Activated T-cell treated with anti-CD3 and anti-CD28 coated beads for 24 hours (primary cell): ENCODE measurements at places on chromosomes 2 and 18.

GRCh38 chr2:158618891-158619490 lies 162.2 kb downstream of the PKP4 start:
- DNase-seq, result no peak

DNA sequence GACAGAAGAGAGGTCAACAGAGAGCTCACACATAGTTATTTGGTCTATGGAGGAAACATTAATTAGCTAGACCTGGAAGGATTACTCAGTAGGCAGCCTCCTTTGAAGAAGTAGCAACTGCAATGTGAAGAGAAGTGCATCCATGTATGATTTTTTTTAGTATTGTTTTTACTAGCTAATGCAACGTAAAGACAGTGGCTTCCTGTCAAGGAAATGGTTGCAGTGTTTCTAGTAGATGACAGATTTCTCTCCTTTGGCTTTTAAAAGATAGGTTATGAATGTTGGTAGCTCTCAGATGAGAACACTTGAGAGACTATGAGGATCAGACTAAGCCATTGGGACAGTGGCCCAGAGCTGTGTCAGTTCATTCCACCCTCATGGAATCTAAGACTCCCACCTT lies 175.8 kb downstream of the AGPS start:
- DNase-seq, result no peak

DNA sequence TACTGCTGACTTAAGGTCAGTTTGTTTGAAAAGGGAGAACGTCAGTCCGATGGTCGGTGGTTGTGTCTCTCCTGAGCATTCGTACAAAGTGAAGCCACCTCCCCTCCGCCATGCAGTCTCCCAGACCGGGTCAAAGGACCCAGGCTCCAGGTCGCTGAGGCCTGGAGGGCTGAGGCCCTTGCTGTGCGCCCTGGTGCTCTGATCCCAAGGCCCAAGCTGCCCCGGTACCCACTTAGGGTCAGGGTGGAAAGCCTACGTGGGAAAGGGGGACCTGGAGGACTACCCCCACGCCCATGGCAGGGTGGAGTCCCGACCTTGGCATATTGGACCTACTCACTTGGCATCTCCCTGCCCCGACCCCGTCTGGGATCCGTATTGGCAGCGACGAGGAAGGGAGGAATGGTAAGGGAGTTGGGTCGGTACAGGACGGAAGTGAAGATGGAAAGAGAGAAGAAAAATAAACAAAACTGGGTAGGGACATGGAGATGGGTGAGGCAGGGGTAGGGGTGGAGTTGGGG lies 8.0 kb upstream of the SIX3 start:
- DNase-seq, result no peak

DNA sequence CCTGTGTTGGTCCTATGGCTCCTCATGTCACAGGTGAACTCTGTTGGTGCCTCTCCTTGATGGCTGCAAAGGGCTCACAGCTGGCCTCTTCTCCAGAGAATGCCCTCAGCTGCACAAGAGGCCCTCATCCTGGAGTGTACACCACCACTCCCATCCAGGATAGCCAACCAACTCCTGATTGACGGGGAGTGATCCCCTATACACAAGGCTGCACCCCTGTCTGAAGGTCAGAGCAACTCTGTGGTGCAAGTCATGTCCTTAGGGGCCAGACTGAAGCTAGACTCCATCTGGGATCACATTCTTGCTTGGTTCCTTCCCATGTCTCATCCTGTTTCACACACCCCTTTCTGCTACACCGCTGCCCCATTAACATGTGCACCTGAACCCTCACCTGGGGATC lies 41.7 kb upstream of the ATL2 start:
- no peak for DNase-seq

DNA sequence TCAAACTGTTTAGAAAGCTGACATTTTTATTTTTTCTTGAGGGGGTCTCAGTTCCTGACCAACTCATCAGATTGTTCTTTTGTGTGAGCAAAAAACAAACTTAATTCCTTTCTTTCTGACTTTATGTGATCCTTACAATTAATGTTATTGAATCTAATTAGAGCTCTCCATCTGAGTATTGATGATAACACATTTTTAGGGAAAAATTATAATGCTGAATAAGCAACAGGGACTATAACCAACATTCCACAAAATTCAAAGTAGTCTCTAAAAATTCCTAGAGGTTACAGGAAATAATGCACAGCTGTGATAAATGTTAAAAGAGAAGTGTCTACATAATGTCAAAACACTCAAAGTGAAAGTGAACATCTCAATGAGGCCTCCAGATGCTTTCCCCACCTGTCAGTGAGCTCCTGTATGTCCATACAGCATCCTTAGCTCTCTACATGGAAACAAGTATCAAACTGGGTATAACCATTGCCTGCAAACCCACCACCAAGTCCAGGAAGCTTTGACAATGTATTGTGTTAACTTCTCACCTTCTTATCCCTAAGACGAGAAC lies 786.0 kb upstream of the SLC39A10 start:
- no peak for DNase-seq

- DNase-seq, result no peak
These were observed 36.6 kb downstream of the PHLPP1 start for GRCh38 chr18:62751977-62752376.

DNA sequence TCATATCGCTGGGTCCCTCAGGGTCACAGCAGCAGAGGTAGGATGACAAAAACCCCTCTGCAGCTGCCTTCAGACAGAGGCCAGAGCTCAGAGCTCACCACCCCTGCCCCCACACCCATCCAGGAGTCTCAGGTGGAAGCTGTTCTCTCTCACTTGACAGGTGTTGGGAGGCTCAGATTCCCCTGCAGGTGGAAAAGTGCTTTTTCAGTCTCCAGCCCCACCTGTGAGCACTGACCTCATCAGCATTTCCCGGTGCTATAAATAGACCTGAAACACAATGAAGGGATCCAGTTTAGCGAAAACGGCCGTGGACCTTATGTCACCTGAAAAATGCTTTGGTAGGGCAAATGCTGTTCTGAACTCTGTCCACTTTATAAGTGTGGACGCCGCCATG lies 254.9 kb downstream of the NDUFA10 start:
- DNase-seq, result no peak

DNA sequence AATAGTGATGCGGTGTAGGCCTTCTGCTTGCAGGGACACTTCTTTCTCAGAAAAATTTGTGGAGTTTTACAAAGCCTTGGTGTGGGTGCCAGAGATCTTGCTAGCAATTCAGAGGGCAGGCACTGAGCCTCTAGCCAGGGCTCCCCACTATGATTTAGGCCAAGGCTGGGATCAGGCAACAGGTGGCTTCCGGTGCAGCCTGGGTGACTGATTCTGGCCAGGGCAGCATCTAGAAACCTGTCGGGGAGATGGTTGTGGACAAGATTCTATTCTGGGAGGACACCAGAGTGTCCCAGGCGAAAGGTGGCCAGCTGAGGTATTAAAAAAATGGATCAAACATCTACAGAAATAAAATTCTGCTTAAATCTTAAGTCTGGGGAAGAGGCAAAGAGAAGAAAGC lies 21.5 kb upstream of the TNP1 start:
- no peak for DNase-seq

GRCh38 chr2:73716543-73717250 lies 20.4 kb downstream of the TPRKB start:
- DNase-seq, result no peak

- DNase-seq, result no peak
These were observed 354.8 kb downstream of the MEIS1 start for GRCh38 chr2:66789741-66790140.

DNA sequence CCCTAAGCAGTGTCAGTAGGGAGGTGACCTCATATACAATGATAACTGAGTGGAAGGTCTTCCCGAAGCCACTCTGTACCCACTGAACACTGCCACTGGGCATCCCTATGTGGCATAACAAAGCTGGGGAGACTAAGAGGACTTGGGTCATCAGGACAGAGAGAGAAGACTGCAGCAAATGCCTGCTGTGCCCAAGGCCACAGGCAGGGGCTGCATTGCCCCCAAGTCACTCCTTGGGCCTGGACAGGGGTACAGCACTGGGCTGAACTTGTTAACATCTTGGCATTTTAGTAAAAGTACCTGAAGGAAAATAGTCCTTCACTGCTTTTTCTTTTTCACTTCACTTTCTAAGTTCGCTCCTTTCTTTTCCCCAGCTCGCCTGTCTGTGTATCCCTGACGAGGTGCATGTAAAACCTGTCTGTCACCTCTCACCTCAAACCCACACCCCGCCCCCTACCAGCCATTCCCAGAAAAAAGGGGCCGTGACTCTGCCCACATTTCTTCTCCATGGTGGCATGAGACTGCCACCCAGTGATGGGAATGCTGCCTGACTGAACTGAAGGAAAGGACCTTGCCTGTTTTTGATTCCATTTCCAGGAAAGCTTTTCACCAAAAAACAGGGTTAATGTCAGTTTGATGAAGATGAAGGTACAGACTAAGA lies 62.9 kb downstream of the MTHFD2 start:
- DNase-seq, result no peak

DNA sequence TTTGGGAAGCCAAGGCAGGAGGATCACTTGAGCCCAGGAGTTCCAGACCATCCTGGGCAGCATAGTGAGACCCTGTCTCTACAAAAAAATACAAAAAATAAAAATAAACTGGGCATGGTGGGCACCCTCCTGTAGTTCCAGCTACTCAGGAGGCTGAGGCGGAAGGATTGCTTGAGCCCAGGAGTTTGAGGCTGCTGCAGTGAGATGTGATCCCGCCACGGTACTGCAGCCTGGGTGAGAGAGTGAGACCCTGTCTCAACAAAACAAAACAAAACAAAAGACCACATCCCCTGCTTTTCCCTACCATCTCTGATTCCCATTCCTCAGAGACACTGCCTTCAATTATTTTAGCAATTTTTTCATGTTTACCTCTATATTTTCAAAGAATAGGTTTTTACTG lies 3.9 kb upstream of the RNF103 start:
- no peak for DNase-seq

- DNase-seq, result no peak
These were observed 156.1 kb downstream of the MGAT5 start for GRCh38 chr2:134410006-134410405.

DNA sequence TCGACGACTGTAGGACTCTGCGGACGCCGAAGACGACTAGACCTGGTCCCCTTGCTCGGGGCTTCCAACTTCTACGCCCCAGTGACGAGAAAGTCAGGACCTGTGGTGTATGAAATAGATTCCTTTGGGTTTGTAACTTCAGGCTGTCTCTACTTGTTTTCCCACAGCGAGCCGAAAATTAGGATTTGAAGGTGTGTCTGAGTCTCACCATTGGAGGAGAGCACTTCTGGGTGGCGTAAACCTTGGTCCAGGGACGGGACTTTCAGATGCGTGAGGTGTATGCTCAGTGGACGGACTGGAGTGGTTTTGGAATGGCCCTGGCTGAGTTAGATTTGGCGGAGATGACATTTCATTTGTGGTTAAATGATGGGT lies 1.3 kb downstream of the BIRC6 start:
- DNase-seq, result no peak

GRCh38 chr2:19752500-19752899 lies 149.3 kb downstream of the TTC32 start:
- DNase-seq, result no peak

DNA sequence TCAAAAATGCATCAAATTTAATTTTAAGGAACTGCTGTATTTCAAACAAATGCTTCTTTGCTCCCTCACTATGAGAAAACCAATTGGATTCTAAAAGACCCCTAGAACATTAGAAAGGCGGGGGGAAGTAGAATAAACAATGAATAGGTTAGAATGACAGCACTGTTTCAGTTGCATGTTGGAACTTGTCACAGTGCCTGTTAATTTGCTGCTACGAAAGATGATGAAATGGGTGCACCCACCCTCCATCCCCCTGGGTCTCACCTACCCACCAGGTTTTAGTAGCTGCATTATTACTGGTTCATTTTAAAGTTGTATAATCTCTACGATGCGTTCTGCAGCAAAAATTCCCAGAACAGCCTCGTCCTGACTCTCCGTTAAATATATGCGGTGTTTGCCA lies 193.0 kb upstream of the COPS8 start:
- DNase-seq, result no peak

GRCh38 chr18:51151568-51152511 lies 45.6 kb downstream of the MEX3C start:
- peak; percentile 68 for DNase-seq

- DNase-seq, result no peak
These were observed 91.2 kb downstream of the NEDD4L start for GRCh38 chr18:58135183-58135641.

DNA sequence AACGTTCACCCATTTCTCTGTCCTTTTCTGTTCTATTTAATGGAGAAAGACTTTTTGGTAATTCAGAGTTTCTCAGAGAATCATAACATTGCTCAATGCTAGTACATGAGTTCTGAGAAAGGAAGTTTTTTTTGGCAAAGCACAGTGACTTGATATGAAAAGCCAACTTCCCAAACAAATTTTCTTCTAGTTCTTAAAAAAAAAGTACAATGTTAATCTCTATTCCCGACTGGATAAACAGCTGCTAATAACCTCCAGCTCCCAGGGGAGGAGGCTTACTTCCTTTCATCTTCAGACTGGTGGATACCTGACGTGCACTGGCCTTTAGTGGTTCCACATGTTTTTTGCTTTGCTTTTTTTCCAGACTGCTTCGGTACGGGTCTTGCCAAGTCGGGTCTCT lies 284.6 kb upstream of the CCDC68 start:
- DNase-seq, result no peak

GRCh38 chr2:68911709-68912108 lies 40.5 kb upstream of the BMP10 start:
- DNase-seq, result no peak

- DNase-seq, result peak; percentile 20
These were observed 4.8 kb downstream of the TMEM200C start for GRCh38 chr18:5890331-5891183.

DNA sequence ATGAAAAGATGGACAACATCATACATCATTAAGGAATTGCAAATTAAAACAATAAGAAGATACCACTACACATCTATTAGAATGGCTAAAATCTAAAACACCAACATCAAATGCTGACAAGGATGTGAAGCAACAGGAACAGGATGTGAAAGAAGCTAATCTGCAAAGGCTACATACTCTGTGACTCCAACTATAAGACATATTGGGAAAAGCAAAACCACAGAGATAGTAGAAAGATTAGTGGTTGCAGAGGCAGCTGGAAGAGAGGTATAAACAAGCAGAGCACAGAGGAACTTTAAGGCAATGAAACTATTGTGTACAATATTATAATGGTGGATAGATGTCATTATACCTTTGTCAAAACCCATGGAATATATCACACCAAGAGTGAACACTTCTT lies 393.7 kb upstream of the RAB6C start:
- DNase-seq, result no peak

- no peak for DNase-seq
These were observed 149.7 kb downstream of the VAPA start for GRCh38 chr18:10063489-10063888.

DNA sequence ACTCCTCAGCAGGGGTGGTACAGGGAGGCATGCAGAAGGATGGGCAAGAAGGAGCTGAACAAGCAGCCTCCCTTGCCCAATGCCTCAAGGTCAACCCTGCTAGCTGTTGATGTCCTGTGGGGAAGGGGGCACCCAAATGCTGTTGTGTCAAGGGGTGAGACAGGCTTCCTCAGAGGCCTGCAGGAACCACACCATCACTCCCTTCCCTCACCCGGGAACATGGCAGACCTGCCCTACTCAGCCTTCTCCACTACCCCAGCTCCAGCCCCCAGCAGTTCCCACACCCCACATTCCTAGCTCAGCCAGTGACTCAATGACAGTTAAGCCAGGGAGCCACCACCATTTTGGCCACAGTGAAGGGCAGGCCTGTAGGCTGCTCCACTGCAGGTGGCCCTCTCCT lies 53.9 kb upstream of the RMP24 start:
- no peak for DNase-seq
